ENCODE measurements at places on chromosomes 13 and 19.

DNA sequence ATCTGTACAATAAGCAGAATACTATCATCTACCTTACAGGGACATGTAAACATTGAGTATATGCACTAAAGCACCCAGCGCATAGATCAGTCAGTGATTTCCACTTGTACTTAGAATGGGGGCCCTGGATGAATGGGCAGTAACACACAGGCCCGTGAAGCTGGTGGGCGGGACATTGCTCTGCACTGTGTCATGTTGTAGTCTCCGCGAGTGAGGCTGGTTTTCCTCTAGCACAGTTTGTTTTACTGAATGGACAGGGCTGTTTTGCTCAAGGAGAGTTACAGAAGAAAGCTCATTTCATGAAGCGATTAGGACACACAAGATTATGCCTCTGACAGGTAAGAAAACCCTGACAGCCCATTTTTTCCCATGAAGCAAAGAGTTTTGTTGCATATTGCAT is 86.4 kb upstream of the SOX21 start:
- no peak for DNase-seq

GRCh38 chr19:2495651-2496316 is 19.9 kb downstream of the GADD45B start:
- DNase-seq = no peak

GRCh38 chr13:94950303-94950702 is 238.0 kb upstream of the SOX21 start:
- no peak for DNase-seq

DNA sequence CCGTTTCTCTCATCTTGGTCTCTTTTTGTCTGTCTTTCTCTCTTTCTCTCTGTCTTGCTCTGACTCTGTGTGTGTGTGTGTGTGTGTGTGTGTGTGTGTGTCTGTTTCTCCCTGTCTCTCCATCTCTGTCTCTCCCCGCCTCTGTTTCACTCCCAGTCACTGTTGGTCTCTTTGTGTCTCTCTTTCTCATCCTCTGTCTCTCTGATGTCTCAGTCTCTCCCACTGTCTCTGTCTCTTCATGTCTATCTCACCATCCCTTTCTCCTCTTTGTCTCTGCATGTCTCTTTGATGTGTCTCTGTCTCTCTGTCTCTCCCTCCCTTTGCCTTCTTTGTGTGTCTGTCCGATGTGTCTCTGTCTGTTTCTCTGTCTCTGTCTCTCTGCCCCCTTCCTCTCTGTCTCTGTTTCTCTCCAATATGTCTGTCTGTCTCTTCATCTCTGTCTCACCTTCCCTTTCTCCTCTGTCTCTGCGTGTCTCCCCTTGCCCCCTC is 2.5 kb downstream of the NFIC start:
- no peak for DNase-seq

DNA sequence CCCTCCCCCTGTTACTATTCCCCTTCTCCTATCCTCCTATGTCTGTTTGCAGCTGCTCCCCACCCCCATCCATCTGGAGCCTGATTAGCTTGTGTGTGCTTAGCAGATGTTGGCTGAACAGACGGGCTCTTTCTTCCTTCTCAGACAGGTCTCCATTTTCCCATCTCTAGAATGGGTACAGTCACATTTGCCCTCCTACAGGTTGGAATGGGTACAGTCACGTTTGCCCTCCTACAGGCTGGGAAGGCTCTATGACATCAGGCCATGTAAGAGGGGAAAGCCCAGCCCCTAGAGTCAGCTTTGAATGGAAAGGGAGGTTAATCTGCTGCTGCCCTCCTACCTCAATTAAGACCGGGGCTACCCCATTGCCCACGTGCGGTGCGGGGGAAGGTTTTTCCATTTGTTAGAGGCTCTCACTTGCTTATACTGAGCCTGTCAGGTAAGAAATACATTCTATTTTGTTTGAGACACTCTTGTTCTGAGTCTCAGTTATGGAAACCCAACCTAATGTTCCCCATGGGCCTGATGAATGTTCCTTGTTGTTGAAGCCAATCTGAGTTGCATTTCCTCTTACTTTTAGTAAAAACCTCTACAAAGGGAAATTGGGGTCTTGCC is 2.2 kb upstream of the CLEC17A start:
- no peak for DNase-seq

DNA sequence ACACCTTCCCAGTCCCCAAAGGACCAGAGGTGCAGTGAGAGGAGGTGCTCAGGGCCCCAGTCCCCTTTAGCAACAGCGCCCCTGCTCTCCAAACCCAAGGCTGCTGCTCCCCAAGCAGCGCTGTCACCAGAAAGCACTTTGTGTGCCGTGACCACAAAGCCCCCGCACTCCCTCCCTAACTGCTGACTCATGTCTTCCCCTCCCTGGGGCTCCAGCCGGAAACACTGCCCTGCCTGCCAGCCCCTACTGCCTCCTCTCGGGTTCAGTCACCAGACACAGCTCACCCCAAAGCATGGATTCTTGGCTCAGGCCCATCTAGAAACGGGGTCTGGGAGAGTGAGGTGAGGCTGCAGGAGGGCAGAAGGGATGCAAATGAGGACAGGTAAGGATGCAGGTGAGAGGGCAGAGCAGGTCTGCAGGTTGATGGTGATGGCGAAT is 4.9 kb upstream of the TNFSF14 start:
- no peak for DNase-seq
